ENCODE measurements at places on chromosomes 3 and 15.
A peak's percentile ranks its signal among the peaks of the same experiment; 100 is the strongest.

DNA sequence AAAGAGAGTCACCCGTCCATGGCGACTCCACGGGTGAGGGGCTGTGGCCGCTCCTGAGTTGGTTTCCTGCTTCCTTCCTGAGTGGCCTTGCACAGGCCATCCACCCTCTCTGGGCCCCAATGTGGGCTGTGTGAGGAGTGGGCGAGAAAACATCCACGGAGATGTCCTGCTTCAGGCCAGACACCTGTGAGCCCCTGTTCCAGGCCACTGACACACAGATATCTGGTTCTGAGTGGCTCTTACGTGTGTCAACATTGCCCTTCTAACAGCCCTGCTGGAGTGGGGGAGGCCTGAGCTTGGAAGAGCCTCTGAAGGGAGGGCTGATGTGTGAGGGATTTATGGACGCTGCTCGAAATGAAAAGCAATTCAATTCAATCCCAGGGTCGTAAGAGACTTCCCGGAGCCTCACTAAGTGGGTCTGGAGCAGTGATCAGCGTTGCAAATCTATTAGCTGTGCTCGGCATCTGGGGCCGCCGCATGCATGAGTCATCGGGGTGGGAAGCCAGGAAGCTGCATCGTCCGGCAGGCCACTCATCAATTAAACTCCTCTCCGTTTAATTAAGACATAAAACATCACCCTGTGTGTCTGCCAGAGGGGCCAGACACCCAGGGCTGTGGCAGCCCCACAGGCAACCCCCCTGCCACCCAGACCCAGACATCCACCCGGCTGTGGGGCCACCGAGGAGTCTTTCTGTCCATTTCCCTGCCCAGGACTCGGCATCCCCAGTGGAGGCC lies 20.0 kb upstream of the PRR23E start:
- DNase-seq, result peak; percentile 50

DNA sequence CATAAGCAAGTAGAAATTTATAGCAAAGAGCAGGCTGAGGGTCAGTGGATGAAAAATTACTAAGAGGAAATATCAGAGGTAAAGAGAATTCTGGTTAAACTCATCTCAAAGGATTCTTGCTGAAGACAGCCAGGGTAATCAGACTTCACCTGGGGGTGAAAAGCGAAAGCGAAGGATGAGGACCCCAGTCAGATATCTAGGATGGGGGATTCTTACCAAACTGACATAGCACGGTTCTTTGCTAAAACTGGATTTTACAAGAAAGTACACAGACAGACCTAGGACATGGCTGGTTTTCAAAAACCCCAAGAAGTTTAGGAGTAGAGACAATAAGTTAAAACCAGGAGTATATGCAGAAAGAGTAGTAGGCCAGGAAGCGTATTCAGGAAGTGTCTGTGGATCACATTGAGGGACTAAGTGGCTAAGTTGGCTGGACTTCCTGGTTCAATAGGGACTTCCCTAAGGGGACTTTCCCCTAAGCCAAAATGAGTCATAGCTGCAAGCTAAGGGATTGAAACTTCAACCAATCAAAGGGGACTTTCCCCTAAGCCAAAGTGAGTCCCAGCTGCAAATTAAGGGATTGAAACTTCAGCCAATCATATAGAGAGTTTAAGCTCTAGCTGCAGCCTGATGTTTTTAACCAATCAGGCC lies 2.4 kb upstream of the CFAP91 start:
- peak; percentile 67 for DNase-seq

DNA sequence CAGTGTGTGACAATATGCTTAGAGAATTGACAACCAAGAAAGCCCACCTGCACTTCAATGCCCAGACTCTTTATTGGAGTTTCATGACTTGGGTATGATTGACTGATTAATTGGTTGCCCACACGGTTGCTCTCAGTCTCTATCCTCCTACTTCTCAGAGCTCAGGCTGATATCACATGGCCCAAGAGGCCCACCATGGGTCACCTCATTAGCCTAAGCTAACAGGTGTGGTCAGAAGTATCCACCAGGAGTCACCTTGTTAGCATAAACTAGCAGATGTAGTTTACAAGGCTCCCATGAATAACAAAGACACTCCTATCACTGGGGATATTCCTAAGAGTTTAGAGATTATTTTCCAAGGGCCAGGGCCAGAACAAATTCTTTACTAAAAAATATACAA lies 120.2 kb upstream of the MBNL1 start:
- DNase-seq, result no peak

DNA sequence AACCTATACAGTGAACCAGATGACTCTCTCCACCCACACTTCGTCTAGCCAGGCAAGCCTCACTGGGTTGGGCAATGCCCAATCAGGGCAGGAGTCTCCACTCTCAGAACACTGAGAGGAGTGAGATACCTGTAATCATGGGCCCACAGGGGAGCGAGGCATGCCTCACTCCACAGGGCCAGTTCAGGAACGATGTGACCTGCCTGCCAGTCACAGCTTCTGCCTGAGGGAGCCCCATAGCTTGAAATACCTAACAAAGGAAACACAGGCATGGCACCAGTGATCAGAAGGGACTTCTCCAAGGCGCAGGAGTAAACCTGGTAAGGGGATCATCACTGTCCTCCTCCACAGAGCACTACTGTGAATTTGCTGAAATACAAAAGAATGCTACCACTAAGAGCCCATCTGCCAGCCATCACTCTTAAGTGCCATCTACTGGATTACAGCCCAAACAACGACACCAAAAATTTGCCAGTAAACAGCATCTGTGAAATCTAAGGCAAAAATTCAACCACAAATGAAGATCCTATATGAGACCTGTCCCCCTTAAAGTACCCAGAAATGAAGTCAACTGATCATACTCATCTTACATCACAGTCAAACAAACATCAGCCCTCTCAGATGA lies 689.9 kb upstream of the SEMA6D start:
- DNase-seq, result no peak

DNA sequence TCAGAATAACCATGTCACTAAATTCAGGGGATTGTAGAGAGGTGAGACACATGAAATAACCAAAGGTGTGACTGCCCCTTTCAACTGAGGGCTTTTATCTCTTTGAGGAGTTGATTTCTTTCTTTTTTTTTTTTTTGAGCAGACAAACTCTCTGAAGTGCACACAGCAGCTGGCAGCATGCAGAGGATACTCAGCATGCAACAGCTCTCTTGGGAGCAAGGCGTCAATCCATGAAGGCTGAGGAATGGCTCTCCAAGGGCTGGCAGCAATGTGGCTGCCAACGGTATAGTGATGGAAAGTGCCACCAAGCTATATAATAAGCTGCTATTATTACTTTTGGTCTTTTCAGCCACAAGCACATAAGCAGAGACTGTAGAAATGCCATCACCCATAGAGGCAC lies 226.7 kb upstream of the FEZF2 start:
- DNase-seq, result no peak

DNA sequence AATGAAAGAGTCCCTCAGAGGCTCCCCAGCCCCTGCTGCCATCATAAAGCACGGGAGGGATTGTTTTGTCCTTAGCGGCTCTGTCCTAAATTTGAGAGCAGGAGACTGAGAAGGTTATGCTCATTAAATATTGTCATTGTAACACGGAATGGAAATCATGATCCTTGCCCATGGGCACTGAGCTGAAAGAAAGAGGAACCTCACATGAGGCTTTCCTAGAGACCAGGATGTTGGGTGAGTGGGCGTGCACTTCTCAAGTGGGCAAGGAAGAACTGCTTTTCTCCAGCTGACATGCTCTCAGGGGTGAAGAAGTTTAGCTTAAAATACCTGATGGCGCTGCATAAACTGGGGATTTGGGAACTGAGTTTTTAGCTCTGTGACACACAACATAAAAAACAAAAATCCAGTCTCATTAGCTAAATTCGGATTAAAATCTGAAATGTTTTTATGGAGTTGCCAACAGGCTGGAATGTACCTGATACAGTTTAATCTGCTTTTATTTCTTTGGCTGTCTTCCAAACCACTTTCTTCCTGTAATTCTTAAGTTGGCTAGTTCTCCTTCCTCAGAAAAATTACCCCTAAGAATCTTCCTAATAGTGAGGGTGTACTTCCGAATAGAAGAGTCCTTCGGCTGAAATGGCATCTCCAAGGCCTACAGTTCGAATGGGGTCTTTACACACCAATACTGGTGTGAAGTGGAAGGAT lies 31.7 kb downstream of the ADPGK start:
- DNase-seq, result peak; percentile 53

- peak; percentile 27 for DNase-seq
Measured at GRCh38 chr3:184335291-184335660, 2.1 kb upstream of the FAM131A start.

DNA sequence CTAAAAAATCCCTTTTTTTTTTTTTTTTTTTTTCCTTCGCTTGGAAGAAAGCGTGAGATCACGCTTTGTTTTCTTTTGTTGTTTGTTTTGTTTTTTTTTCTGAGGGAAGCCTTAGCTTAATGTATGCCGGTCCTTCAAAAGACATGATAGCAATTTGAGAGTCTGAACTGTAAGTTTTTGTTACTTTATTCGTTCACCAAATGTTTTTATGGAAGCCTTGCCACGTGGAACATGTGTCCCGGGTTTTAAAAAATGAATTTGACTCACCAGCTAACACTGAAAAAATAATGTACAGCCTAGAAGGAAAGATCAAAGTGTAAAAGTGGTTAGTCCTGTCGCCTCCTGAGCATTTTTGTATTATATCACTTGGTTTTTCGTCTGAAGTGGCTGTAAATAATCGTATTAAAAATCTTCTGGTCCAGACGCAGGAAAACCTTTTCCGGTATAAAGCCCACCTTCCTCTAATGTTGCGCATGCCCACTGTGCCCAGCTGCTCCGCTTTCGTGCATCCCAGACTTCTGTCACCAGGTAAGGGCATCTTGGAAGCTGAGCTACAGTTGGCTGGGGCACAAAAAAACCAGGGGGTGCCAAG lies 795 bp upstream of the MYNN start:
- peak; percentile 84 for DNase-seq

DNA sequence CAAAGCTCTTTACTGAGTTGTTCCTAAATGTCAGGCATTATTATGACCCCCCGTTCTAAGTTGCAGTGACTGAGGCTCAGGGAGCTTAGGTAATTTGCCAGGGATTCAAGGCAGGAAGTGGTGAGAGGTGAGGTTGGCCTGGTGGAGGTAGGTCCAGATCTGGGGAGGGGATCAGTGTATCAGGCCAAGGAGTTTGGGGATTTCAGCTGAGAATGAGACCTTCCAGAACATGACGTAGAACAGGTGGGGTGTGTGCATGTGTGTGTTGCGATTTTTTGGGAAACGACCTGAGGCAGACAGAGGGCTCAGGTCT lies 41.1 kb upstream of the MRPS22 start:
- DNase-seq, result no peak

DNA sequence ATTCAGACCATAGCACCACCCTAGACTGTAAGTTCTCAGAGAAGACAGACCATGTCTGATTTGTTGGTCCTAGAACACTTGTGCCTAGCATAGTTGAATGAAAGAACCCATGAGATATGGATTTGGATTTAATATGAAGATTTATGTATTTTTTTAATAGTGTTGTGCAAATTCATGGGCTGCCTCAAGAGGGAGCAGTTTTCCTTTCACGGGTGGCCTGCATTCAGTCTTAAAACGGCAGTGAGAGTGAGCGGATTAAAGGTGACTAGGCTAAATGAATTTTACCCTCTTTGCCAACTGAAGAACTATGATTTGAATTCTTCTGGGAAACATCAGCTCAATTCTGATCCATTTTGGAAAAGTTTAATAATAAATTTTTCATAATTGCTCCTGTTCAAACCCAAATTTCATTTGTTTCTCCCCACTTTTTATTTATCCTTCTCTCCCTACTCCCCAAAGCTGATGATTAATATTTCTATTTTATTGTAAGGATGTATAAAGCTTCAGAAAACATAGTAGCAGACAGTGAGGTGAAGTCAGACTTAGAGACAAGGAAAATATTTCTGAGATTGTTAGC lies 67.3 kb downstream of the MORC1 start:
- peak; percentile 55 for DNase-seq

DNA sequence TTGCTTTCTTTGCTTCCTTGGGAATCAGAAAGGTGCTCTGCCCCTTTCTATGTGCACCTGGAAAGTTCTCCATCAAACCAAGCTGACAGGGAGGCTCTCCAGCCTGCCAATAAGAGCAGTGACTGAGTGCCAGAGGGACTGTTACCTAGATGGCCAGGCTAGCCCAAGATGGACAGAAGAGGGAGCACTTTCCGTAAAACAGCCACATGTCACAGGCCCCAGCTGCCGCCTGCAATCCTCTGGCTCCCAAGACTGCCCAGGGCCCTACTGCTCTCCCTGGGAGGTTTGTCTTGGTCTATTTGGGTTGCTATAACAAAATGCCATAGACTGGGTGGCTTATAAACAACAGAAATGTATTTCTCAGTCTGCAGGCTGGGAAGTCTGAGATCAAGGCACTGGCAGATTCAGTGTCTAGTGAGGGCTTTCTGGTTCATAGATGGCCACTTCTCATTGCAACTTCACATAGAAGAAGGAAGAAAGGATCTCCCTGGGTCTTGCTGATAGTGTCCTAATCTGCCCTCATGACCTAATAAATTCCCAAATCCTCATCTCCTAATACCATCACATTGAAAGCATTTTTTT lies 72.3 kb downstream of the TAMM41 start:
- peak; percentile 76 for DNase-seq

DNA sequence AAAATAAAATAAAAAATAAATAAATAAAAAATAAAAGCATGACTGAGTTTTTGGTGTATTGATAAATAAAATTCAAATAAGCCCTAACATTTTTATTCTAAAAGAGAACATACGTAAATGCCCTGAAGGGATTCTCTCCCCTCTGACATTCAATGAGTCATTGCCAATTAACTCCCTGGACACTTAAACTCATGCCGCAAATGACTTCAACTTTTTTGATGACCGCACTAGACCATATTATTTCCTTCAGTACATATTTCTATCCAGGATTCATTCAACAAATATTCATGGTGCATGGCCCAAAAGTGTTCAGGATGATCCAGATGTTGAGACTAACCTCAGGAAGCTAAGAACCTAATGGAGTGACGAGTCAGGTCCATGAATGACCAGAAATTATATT lies 195.9 kb upstream of the LRRN1 start:
- no peak for DNase-seq

GRCh38 chr3:10744098-10744465 lies 71.9 kb upstream of the SLC6A11 start:
- DNase-seq, result no peak

- DNase-seq, result peak; percentile 53
Measured at GRCh38 chr3:75192146-75192616, 471.9 kb upstream of the FRG2C start.
